Fibroblast of the aortic adventitia (primary cell): ENCODE measurements at places on chromosomes 6 and 20. TPM values are rescaled to one million over a fixed set of nuclear protein-coding genes. Genes with fewer than 3 reads are reported as not detected.

DNA sequence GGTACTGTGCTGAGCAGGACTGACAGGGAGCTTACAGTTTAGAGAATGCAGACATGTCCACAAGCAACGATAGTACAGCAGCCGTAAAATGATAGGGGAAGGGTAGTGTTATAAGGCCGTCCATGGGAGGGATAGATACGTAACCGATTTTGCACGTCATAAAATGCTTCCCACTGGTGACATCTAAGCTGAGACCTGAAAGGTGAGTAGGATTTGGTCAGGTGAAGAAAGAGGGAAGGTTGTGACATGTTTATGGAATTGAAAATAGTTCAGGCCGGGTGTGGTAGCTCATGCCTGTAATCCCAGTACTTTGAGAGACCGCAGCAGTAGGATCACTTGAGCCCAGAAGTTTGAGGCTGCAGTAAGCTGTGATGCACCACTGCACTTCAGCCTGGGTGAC lies 25.6 kb downstream of the SNX9 start:
- DNase-seq, result no peak

- DNase-seq, result no peak
Observed at GRCh38 chr6:143823548-143823947, 19.6 kb upstream of the LTV1 start.

DNA sequence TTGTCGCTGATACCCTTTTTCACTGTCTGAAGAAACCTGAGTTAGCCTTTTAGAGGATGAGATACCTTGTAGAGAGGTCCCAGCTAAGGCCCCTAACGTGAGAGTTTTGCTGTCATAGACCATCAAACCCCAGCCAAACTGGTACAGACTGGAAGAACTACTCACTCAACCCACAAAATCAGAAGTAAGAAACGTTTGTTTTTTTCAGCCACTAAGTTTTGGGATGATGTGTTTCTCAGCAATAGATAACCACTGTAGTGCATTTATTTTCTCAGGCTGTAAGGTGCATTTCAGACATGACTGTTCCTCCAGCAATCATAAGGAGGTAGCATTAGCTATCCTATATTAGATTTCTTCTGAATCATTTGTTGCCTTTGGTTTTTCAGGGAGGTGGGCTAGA lies 407.3 kb upstream of the FLRT3 start:
- no peak for DNase-seq

DNA sequence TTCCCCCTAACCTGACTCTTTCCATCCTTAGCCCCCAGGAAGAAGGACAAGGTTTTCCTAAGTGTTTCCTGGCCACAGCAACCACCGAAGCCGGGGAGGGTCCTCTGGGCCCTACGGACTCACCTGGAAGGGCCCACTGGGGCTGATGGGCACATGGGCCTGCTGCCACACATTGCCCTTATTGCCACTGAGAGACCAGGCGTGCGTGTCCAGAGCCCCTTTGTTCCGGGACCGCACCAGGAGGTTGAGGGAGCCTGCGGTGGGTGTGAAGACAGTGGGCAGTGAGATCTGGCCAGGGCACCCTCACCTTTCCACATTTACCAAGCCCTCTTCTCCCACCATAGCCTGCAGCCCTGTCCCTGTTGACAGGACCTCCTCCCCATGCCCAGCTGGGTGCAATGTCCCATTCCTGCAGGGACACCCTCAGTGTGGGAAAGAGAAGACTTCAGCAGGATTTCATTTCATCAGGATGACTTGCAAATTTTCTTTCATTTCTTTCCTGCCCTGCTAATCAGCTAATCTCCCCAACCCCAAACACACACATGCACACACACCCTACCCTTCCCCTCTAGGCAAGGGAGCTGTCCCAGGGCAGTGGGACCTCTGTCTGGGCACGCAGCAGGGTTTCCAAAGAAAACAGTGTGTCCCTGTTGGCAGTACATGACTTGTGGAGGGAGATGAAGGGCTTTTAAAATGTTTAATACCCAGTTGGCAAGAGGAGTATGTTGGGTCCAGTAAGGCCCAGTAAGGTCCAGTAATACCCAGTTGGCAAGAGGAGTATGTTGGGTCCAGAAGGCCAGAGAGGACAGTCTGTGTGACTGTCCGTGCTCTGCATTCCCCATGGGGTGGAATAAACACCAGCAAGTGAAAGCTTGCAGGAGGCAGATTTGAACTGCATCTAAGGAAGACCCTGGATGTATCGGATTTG lies 59.0 kb downstream of the MDGA1 start:
- peak; percentile 46 for DNase-seq

GRCh38 chr6:7258231-7258763 lies 54.7 kb downstream of the SSR1 start:
- DNase-seq, result no peak

DNA sequence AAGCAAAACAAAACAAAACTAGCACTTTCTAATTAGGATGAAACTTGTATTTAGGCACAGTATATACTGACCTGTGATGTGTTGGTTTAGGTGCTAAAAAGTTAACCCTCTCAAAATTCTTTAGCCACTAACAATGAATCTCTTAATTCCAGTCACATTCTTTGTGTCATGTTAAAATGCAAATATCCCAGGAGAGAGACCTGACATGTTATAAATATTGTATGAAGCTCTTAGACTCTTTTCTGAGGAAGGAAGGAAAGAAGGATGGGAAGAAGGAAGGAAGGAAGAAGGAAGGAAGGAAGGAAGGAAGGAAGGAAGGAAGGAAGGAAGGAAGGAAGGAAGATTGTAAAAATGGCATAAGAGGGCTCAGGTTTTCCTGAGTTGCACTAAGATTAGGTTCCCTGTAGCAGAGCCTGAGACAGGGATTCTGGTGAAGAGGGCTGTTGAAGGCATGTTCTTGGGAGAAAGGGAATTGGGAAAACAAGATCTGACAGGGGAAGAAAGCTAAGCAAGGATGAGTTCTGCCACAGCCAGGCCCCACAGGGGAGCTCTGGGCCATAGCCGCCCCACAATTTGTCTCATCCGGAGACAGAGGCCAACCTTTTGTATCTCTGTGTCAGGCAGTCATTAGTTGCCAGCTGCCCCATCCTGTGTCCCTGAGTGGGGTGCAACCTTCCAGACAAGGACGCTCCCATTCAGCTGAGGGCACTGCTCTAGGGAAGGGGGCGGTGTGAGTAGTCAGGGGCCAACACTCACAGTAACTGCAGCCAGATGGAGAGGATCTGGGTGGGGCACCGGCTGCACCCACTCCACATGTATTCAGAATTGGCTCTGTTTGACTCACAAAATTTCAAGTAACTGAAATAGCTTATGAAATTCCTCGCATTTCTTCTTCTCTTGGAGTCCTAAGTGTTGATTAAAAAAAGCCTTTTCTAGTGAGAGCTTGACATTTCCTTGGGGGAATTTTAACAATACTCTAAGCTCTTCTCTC lies 189.3 kb upstream of the ARG1 start:
- peak; percentile 34 for DNase-seq

DNA sequence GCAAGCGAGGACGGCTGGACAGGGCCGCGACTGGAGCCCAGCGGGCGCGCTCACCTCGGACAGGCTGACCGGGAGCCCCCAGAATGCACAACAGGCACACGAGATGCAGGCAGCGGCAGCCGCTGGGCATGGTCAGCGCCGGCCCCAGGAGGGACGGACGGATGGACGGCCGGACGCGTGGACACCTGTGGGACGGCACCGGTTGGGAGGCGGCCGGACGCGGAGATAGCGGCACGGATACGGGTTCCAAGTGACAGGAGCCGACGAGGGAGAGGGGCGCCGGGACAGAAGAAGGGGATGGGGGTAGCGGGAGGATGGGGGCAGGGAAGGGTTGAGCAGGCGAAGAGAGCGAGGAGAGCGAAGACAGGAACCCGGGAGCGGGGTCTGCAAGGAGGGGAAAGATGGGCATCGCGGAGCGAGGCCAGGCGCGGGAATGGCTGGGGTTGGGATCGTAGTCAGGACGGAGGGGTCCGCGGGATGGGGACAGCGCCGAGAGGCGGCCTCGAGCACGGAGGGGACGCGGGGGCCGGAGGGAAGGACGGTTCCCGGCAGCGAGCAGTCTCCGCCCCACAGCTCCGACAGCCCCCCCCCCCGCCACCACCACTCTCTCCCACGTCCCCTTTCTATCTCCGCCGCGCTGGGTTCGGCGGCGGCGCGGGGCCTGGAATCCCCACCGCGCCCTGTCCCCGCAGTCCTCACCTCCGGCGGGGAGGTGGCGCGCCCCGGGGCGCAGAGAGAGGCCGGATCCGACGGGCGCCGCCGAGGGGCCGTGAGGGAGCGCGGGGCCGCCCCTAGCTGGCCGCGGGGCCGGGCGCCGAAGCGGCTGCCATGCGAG lies 435 bp downstream of the DLK2 start:
- peak; percentile 81 for DNase-seq

GRCh38 chr20:32481311-32482142 lies 103.6 kb downstream of the NOL4L start:
- peak; percentile 32 for DNase-seq

- DNase-seq, result no peak
Observed at GRCh38 chr6:109853426-109853825, 124.7 kb upstream of the GPR6 start.

Gene PRICKLE4
- 0.45 and 6.3 TPM in 2 replicates for total RNA-seq

Gene MAS1
- under 0.01 and 0.08 TPM in 2 replicates for total RNA-seq

Gene SLC2A4RG
- 31.9 and 39.2 TPM in 2 replicates for total RNA-seq

Gene SDCBP2
- total RNA-seq, result 1.4 and 2.3 TPM in 2 replicates

Gene GTSF1L
- total RNA-seq, result not detected in 2 replicates

Gene COX7A2
- total RNA-seq, result 34.1 and 197 TPM in 2 replicates

Gene KIAA1755
- total RNA-seq, result 4.9 and 10.8 TPM in 2 replicates
